ENCODE measurements at places on chromosomes 13 and 19.
A peak's percentile ranks its signal among the peaks of the same experiment; 100 is the strongest.

DNA sequence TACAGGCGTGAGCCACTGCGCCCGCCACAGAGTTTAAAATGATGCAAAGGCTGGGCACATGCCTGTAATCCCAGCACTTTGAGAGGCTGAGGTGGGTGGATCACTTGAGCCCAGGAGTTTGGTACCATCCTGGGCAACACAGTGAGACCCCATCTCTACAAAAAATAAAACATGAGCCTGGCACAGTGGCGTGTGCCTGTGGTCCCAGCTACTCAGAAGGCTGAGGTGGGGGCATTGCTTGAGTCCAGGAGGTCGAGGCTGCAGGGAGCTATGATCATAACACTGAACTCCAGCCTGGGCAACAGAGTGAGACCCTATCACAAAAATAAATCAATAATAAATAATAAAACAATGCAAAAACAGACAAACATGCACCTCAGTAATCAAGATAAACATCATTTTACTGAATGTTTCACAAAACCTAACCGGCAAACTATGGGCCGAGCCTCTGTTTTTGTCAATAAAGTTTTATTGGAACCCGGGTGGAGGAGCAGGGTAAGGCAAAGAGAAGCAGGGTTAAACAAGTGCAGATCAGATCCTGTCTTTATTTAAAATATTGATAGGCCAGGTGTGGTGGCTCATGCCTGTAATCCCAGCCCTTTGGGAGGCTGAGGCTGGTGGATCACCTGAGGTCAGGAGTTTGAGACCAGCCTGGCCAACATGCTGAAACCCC is 2.0 kb upstream of the PEAK3 start:
- DNase-seq = no peak

DNA sequence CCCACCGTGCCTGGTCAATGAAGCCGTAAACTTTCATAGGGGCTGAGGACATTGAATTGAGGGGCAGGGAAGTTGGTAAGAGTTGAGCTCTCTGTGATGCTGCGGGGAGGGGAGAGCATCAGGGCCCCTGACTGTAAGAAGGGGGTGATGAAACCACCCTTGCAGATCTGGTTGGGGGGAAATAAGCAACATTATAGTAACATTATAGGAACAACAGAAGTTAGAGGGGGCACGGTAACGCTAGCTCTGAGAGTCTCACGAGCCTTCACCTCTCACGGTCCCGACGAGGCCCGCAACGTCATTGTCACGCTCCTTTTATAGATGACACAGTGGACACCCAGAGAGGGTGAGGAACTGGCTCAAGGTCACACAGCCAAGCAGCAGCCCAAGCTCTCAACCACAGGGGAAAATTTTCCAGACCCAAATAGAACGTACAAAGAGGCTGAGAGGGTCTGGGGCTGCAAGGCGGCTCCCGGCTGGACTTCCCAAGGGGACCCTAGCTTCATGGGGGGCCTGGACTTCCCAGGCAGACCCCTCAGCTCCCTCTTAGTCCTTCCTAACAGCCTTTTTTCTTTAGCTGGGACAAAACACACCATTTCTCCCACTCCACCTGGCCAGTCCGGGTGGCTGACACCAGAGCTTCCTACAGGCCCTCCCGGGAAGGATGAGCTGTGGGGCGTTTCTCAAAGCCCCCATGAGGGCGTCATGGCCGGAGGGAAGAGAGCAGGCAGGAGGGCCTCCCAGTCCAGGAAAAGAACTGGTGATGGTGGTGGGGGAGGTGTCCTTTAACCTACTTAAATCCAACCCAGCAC is 4.1 kb downstream of the TLE5 start:
- DNase-seq = no peak

DNA sequence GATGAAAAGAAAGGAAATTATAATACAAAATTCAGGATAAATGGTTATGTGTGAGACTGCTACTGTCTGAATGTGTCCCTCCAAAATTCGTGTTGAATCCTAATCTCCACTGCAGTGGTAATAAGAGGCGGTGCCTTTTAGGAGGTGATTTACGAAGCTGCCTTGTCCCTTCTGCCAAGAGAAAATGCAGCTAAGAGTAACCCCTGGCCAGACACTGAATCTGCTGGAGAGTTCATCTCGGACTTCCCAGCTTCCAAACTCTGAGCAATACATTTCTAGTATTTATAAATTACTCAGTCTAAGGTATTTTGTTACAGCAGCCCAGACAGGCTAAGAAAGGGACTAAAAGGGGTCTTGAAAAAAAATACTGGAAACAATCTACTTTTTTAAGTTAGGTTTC is 152.6 kb downstream of the KLF12 start:
- DNase-seq = no peak

DNA sequence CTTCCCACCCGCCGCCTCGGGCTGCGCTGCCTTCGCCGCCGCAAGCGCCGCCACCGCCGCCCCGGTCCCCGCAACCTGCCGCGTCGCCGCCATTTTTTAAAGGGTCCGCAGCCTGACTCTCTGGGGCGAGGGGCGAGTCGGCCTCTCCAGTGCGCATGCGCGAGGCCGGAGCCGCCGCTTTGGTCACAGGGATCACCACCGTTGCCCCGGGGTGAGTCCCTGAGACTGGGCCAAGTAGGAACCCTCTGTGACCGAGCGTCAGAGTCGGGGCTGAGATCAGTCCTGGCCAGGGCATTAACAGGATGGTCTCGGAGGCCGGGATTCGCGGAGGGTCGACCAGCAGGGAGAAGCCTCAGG is 42.6 kb downstream of the ZNF146 start:
- no peak for DNase-seq

- no peak for DNase-seq
Observed at GRCh38 chr19:55368701-55369563, 1.3 kb downstream of the IL11 start.

DNA sequence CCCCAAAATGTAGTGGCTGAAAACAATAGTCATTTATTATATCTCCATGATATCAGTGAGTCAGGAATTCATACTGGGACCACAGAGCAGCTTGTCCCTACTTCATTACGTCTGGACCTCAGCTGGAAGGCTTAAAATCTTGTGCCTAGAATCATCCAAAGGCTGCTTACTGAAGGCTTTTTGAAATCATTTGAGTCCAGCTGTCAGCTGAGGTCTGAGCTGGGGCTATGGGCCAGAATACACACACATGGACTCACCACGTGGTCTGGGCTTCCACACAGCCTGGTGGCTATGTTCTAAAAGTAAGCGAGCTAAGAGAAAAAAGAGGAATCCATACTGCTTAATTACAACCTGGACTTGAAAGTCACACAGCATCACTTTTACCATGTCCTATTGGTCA is 209.2 kb downstream of the KCTD12 start:
- DNase-seq = no peak

GRCh38 chr13:98719527-98720250 is 32.8 kb downstream of the SLC15A1 start:
- DNase-seq = no peak

DNA sequence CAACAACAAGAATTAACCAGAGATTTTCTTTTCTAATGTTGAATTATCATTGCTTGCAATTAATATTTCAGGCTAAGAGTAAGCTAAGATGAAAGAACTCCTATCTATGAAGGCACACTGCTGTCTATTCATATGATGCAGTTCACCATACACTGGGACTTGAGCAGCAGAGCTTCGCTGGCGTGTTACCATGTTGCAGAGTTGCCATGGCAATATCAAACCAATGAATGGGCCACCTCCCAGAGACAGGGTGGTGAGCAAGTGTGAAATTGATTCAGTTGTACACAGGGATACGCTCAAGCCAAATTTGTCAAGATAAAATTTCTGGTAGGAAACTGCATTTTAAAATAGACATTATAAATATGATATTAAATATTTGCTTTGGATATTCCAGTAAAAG is 69.3 kb upstream of the MYO16 start:
- DNase-seq = no peak

- no peak for DNase-seq
Observed at GRCh38 chr19:6220385-6221191, 59.2 kb downstream of the MLLT1 start.

GRCh38 chr19:46000491-46001246 is 5.4 kb downstream of the CCDC61 start:
- peak; percentile 56 for DNase-seq

- DNase-seq = no peak
Observed at GRCh38 chr19:36987091-36987490, 71.0 kb downstream of the ZNF568 start.

DNA sequence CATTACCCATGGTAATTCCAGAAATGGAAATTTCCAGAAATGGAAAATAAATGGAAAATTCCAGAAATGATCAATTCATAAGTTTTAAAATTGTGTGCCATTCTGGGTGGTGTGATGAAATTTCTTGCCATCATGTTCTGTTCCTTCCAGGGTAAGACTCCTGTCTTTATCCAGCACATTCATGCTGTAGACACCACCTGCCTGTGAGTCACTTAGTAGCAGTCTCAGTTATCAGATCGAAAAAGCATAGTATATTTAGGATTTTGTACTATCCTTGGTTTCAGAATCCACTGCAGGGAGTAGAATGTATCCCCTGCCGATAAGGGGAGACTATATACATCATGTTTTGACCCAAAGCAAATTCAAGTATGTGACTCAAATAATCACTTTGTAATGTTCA is 26.7 kb upstream of the CSNK1A1L start:
- DNase-seq = no peak

- DNase-seq = no peak
Observed at GRCh38 chr19:2978166-2978767, 903 bp downstream of the TLE6 start.

- DNase-seq = no peak
Observed at GRCh38 chr13:112757759-112758086, 67.9 kb downstream of the ATP11A start.

DNA sequence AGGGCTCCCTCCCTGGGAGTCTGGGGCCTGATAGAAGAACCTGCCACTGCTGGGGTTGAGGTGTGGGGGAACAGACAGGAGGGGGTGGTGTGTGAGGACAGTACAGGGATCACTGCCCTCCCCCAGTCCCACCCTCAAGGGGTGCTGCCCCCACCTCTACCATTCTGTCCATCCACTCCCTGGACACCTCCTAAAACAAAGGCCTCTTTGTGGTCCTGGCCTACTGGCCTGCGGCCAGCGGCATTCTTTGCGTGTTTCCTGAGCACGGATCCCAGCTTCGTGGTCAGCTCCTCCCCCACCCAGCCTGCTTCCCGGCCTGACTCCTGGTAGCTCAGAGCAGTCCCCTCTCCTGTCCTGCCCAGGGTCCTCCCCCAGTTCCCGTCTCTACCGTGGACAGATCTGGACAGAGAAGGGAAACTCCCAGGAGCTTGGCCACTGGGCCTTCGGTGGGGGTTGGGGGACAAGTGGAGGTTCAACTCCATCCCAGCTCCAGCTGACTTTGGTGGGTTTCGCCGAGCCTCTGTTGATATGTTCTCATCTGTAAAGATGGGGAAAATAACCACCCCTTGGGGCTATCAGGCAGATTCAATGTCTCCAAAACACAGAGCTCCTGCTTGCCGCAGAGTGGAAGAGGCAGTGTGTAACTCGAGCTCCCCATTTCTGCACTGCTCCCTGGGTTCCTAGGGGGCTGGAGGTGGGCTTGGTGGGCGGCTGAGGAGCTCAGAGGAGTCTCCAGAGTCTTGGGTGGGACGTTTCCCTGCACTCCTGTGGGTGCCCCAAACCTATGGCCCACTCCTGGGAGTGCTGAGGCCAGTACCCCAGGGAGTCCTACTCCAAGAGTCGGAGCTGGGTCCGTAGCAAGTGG is 48.7 kb downstream of the LYL1 start:
- DNase-seq = no peak

- DNase-seq = no peak
Observed at GRCh38 chr13:76950101-76950500, 1.8 kb downstream of the ACOD1 start.

DNA sequence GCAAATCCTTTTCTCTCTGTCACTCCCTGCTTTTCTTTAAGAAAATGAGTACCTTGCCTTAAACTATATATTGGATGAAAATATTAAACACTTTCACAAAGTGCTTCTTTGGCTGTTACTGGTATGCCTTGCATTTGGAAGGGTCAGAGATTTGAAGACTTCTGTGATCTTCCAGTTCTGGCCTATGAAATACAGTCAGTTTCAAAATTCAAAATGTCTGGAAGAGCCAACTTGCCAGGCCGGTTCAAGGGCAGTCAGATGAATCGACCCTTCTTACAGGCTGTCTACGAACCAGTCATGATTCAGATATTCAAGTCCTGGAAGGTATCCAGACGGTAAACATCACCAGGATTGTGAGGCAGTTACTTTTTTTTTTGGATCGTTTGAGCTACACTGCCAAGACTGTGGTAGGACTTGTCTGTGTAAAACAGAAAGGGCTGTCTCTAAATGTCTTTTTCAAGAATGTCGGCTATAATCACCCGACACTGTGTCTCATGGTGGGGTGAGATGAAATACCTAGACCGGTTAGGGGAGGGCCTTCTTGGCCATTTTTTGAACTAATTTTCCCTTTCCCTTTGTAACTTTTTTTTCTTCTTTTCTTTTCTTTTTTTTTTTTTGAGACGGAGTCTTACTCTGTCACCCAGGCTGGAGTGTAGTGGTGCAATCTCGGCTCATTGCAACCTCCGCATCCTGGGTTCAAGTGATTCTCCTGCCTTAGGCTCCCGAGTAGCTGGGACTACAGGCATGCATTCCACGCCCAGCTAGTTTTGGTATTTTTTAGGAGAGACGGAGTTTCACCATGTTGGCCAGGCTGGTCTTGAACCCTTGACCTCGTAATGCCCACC is 11.2 kb downstream of the ACTN4 start:
- no peak for DNase-seq

DNA sequence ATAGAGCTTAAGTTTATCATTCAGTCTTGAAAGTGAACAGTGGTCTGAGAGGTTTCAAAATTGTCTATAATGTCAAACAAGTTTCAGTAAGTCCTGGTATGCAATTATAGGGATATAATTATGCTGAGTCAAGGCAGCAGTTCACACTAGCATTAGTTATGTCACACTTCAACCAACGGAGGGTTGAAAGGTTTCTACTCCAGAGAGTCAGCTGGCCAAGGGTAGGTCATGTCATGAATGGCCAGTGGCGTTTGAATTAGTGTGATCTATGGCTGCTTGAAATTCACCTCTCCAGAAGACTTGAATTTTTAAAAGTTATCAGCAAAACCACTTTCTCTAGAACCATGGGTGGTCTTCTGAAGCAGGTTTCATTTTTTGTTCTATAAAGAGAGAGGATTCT is 108.6 kb downstream of the TNFRSF19 start:
- DNase-seq = no peak

- no peak for DNase-seq
Observed at GRCh38 chr13:75494491-75494890, 12.5 kb upstream of the TBC1D4 start.

GRCh38 chr13:50334944-50335343 is 319.7 kb downstream of the KCNRG start:
- DNase-seq = no peak

GRCh38 chr19:6056801-6057650 is 53.3 kb downstream of the RFX2 start:
- DNase-seq = no peak

GRCh38 chr19:31749231-31749630 is 400.0 kb upstream of the TSHZ3 start:
- no peak for DNase-seq

All from stimulated activated CD4-positive, alpha-beta T cell treated with anti-CD3 and anti-CD28 coated beads, Interleukin-2, amount 100 ng/mL, for 48 hours (primary cell).